Activated naive CD8-positive, alpha-beta T cell treated with anti-CD3 and anti-CD28 coated beads for 36 hours (primary cell): ENCODE measurements at places on chromosomes 1 and 21.
A peak's percentile ranks its signal among the peaks of the same experiment; 100 is the strongest.

GRCh38 chr1:1136547-1137230 is 20.8 kb upstream of the C1orf159 start:
- H3K27ac ChIP-seq, result no peak overlapping the region
- H3K4me3 ChIP-seq, result no peak overlapping the region
- DNase-seq, result peak; percentile 43
- peaks cover 8% of the 10 kb centered on the region for H3K4me1 ChIP-seq

DNA sequence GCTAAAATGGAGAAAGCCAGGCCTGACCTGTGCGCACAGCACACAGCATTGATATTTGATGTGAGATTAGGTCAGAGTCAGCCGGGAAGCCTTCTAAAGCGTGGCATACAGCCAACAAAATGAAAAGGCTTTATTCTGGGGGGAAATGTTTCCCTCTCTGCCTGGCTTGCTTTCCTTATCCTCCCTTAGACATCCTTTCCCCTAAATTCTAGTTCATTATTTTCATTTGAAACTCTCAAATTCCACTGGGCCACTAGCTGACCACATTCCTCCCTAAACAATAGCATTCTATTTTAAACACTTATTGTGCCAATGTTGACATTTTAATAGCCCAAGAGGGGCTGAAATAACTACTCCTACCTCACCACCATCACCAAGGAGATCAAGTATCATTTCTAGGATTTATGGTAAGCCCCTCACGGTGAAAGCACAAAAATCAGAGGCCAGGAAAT is 49.4 kb downstream of the LEPR start:
- no peak overlapping the region for H3K4me3 ChIP-seq
- H3K36me3 ChIP-seq, result peaks cover 7% of the 10 kb centered on the region
- DNase-seq, result no peak
- no peak overlapping the region for H3K27ac ChIP-seq

- no peaks in the 10 kb centered on the region for H3K27me3 ChIP-seq
- H3K4me3 ChIP-seq, result no peak overlapping the region
- no peaks in the 10 kb centered on the region for H3K36me3 ChIP-seq
Measured at GRCh38 chr1:107563441-107563840, 401.5 kb downstream of the VAV3 start.

GRCh38 chr1:58768971-58769808 is 14.7 kb downstream of the JUN start:
- H3K4me1 ChIP-seq, result peaks cover 12% of the 10 kb centered on the region
- no peak overlapping the region for H3K4me3 ChIP-seq
- no peak overlapping the region for H3K27ac ChIP-seq
- H3K27me3 ChIP-seq, result peaks cover 3% of the 10 kb centered on the region
- no peaks in the 10 kb centered on the region for H3K36me3 ChIP-seq
- peak; percentile 15 for DNase-seq

DNA sequence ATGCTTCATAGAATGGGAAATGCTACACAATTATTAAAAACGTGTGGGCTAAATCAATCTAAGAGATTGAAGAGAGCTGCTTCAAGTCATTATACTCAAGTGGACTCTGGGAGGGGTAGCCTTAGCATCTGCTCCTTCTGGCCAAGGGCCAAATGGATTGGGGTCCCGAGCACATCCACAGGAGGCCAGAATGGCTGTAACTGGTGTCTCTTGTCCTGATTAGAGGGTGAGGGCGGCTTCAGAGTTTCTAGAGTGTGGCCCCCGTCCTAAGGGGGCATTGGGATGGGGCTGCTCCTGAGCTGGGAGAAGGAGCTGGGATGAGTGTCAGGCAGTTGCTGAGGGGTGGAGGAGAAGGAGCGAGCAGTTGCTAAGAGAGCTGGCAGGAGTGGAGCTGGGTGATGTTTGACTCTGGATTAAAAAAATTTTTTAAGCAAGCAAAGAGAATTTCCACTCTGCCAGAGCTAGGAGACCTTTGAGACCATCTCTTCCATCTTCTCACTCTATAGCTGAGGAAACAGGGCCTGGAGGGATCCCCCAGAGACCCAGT is 71.3 kb upstream of the TLR5 start:
- H3K4me3 ChIP-seq, result no peak overlapping the region
- H3K36me3 ChIP-seq, result no peaks in the 10 kb centered on the region

DNA sequence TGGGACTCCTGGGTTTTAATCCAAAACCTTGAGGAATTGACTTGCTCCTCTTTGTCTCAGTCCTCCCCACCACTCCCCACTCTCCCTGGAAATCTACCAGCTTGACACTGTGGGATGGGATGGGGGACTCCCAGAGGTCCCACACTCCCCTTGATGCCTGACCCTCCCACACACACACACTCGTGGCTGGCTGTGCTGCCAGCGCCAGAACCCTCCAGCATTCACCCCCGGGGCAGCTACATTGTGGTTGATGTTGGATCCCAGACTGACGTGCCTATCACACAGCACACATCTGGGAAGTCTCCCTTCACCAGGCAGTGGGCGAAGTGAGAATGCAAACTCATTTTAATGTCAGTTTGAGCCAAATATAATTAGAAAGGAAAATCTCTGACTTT is 10.0 kb downstream of the KIRREL1 start:
- DNase-seq, result no peak
- no peak overlapping the region for H3K27ac ChIP-seq

DNA sequence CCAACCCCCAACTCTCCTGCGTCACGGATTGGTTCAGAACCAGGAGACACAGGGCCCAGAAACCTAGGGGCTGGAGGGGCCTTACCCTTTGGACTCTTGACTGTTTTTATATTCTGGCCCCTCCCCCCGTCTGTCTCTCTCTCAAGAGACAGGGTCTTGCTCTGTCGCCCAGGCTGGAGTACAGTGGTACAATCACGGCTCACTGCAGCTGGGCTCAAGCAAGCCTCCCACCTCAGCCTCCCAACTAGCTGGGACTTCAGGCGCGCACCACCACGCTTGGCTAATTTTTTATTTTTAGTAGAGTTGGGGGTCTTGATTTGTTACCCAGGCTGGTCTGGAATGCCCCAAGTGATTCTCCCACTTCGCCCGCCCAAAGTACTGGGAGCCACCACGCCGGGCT is 52.5 kb downstream of the PRKCZ start:
- H3K36me3 ChIP-seq, result peaks cover 7% of the 10 kb centered on the region
- no peak for DNase-seq
- no peaks in the 10 kb centered on the region for H3K27me3 ChIP-seq
- H3K27ac ChIP-seq, result no peak overlapping the region
- H3K4me3 ChIP-seq, result no peak overlapping the region

DNA sequence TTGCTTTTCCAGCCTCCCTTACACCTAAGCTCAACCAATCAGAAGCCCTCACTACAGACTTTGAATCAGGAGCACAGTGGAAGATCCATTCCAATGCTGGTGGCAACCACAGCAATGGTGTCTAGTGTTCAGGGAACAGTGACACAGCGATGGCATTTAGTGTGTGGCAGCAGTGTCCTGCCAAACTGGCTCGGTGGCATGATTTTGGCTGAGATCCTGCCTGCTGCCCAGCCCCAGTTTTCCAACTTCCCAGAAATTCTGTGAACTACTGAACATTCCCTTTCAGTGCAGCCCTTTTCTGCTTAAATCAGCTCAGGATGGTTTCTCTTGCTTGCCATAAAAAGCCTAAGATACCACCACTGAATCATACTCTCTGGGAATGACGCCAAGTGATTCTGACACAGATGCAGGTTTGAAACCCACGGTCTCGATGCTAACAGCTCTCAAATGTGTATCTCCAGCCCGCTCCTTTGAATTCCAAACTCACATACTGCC is 8.8 kb downstream of the ASAP3 start:
- H3K27ac ChIP-seq, result no peak overlapping the region
- peaks cover 8% of the 10 kb centered on the region for H3K27me3 ChIP-seq
- H3K36me3 ChIP-seq, result no peaks in the 10 kb centered on the region
- no peak overlapping the region for H3K4me3 ChIP-seq
- no peak for DNase-seq

GRCh38 chr1:207328908-207329440 is 7.5 kb downstream of the CD55 start:
- peaks cover 81% of the 10 kb centered on the region for H3K36me3 ChIP-seq
- no peak for DNase-seq
- H3K4me3 ChIP-seq, result no peak overlapping the region

DNA sequence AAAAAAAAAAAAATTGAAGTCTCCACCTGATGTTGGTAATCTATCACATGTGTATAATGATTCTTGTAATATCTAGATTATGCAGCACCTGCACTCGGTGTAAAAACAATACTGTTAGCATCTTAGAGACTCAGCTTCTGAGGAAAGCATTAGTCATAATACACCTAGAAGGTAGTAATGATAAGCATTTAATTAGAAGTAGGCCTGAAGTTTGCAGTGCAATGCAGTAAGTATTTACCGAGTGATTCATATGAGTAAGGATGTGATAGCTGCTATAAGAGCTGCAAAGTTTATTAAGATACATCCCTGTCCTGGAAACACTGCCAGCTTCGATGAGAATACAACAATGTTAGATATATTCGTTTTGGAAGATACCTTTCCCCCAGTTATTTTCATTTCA is 196.4 kb downstream of the GREM2 start:
- DNase-seq, result no peak
- H3K27ac ChIP-seq, result no peak overlapping the region
- no peaks in the 10 kb centered on the region for H3K27me3 ChIP-seq
- H3K36me3 ChIP-seq, result no peaks in the 10 kb centered on the region
